ENCODE measurements at places on chromosomes 3 and 15.

DNA sequence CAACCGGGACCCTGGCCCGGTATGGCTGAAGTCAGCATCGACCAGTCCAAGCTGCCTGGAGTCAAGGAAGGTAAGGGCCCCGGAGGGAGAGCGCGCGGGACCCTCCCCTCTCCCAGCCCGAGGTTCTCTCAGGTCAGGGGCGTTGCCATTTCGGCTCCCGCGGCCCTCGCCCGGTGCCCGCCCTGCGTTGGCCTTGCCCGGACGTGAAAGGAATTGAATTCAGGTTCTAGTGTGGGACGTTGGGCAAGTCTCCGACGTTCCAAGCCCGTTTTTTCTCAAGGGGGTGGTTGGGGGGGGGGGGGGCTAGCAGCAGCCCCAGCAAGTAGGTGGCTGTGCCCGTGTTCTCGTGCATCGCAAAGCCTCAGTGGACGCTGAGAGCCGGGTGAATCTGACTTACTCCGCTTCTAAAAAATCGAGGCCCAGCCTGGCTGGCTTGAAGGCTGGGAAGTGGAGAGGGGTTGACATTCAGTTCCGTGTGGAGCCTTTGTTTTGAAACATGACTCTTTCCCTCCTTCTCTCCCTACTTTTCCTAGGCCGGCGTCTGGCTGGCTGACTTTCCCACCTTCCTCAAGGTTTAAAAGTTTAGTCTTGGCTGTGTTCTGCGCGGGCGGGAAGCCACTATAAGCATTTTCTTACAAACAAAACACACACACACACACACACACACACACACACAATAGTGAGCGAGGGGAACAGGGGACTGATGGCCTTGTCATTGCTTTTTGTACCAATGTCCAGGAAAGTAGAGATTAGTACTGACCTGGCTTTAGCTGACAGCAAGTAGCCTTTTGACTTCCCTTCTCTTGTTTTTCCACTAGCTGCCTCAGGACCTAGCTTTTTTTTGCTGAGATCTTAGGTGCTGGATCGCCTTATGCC lies at the start of gene UTS2B:
Gene UTS2B (minus strand): TSS at position 873 of the 876 bp plus-strand sequence. CDS start 48,337 bp downstream, outside the sequence.
- peak; percentile 32 for DNase-seq

DNA sequence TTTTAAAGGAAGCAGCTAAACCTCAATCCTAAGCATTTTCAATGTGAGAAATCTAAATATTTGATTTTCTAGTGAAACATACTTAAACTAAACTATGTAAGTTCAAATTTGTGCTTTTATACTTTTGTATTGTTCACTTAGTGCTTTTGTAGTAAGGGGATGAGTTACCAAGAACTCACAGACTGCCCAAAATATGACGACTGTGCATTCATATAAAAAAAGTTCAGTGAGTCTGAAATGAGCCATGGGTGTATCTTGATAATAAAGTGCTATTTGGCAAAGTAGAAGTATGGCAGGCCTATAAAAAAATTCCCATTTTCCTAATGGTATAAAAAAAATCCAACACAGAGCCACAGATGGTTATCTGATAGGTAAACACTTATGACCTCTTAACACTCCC lies 66.2 kb downstream of the NPTN start:
- no peak for DNase-seq

DNA sequence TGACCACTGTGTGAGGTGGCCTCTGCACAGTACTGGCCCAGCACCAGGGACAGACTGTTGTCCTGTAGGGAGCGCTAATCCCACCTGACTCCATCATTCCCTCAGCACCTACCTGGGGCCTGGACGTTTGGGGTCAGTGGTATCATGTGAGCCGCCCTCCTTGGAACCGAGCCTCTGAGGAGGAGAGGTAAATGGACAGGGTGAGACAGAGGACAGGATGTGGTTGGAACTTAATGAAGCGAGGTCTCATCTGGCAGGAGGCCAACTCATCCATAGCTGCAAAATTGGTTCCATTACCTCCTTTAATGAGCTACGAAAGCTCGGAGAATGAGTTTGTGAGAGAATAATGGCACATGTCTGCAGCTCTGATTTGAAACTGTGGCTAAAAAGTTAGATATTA lies 13.9 kb downstream of the MAPKAPK3 start:
- no peak for DNase-seq

- no peak for DNase-seq
Observed at GRCh38 chr15:64807051-64807749, 18.2 kb downstream of the PIF1 start.

DNA sequence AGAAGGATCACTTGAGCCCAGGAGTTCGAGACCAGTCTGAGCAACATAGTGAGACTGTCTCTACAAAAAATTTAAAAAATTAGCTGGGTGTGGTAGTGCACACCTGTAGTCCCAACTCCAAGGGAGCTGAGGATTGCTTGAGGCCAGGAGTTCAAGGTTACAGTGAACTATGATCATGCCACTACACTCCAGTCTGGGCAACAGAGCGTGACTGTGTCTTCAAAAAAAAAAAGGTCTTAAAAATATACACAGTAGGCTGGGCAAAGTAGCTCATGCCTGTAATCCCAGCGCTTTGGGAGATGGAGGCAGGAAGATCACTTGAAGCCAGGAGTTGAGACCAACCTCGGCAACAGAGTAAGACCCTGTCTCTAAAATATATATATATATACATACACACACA lies 11.2 kb upstream of the CAMK1 start:
- no peak for DNase-seq

DNA sequence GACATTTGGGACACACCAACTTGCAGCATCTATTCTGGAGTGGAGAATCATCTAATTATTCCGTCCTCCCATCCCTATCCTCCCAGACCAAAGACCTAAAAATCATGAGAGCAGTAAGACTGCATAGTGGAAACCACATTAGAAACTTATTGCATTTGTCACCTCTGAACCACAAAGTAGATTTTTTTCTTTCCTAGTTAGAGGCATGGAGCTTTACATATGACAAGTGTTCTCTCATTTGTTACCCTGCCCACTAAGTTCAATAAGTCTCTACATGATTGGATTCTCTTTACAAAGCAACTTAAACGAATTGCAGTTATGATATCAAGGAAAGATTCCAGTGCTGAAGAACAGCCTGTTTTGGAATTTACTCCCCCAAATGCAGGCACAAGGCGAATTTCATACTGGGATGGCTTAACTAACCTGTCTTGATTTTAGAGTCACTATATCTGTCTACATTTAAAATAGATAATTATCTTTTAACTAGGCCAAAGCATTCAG lies 42.3 kb upstream of the LRRFIP2 start:
- DNase-seq, result no peak

GRCh38 chr3:31370380-31370666 lies 162.4 kb upstream of the STT3B start:
- no peak for DNase-seq

DNA sequence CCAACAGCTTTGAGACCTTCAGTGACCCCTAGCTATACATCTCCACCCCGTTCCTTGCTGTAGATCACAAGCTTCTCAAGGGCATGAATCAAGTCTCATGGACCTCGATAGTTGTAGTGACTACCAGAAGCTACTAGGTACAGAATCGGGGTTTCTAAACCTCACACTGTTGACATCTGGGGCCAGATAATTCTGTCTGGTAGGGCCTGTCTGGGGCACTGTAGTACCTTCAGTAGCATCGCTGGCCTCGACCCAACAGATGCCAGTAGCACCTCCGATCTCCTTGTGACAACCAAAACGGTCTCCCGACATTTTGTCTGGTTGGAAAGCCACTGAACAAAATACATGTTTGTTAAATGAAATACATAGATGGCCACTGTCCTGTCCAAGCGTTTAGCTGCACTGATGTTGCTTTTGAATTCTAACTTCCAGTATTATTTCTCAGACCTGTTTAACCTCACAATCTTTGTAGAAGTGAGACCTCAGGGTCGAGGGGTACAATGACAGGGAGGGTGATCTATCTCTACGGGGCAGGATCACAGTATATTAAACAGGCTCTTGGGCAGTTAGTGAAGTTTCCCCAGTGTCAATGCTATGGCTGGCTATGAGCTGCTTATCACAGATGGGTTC lies 262.5 kb upstream of the IGF1R start:
- no peak for DNase-seq

- no peak for DNase-seq
Observed at GRCh38 chr3:185825006-185825638, at the start of gene IGF2BP2. Gene IGF2BP2 (minus strand): TSS chr3:185825042. CDS start chr3:185824960, 82 bp downstream.

GRCh38 chr3:19632099-19633074 lies 301.6 kb downstream of the EFHB start:
- DNase-seq, result no peak

DNA sequence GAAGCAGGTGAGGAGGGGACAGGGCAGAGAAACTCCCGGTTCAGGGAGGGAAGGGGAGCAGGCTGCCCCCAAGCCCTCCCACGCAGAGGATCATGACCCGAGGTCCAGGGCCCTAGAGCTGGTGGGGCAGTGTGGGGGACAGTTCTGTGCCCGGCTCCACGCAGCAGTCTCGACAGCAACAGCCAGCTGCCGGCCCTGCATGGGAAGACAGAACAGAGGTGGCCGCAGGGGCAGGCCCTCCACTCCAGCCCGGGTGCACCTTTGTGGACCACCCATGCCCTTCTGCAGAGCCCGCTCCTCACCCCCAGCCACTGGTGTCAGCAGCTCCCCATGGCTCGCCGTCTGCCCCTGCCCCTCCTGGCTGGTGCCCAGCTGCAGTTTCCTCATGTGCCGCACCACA lies 7.7 kb downstream of the OGG1 start:
- no peak for DNase-seq

- no peak for DNase-seq
Observed at GRCh38 chr15:73752806-73753193, 351 bp downstream of the INSYN1 start.

DNA sequence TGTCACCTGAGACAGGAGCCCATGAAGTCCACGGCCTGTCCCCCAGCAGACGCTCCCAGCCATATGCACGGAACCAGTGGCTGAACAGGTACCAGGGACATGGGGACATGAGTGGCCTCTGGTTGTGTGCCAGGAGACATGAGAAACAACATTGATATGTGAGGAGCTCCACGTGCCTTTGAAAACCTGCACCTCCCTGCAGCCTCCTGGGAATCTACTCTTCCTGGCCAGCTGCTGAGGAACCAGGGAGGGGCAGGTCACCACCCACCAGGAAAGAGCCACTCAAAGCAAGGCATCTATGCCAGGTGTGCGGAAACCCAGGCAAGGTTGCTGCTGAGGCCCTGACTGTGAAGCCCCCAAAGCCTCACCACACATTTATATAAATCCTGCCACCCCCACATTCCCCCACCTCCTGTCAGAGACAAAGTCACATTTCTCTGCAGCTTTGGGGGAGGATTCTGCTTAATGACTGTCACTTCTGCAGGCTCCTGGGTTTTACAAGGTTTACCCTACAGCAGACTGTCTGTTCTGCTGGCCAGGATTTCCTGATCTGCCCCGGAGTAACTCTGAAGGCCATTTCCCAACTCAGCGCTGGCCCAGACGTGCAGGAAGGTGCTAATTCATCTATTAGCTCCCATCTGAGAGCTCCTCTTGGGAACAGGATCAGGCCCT lies 110.8 kb downstream of the ADCY5 start:
- no peak for DNase-seq

DNA sequence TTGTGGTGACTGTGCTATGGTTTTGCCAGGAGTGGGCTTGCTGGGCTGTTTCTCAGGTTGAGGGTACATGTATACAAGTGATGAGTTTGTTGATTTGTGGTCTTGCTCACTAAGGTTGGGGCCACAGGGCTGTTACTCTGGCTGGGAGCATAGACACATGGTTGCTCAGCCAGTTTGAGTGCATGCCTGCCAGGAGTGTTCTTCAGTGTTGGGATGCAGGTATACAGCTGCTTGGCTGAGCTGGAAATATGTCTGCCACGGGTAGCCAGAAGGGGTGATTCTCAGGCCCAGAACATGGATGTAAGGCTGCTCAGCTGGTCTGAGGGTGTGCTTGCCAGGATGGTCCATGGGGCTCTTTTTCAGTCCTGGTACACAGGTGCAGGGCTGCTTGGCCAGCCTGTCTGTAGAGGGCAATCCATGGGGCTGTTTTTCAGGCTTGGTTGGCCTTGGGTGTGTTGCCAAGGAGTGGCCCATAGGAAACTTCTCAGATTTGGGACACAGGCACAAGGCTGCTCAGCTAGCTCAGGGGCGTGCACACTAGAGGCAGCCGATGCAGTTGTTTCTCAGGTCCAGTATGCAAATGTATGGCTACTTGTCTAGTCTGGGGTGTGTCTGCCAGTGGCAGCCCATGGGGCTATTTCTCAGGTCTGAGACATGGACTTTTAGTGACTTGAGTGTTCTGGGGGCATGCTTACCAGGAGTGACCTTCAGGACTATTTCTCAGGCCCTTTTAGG lies 5.3 kb upstream of the ARHGAP31 start:
- no peak for DNase-seq

GRCh38 chr3:53078656-53079055 lies 32.8 kb upstream of the SFMBT1 start:
- DNase-seq, result no peak

DNA sequence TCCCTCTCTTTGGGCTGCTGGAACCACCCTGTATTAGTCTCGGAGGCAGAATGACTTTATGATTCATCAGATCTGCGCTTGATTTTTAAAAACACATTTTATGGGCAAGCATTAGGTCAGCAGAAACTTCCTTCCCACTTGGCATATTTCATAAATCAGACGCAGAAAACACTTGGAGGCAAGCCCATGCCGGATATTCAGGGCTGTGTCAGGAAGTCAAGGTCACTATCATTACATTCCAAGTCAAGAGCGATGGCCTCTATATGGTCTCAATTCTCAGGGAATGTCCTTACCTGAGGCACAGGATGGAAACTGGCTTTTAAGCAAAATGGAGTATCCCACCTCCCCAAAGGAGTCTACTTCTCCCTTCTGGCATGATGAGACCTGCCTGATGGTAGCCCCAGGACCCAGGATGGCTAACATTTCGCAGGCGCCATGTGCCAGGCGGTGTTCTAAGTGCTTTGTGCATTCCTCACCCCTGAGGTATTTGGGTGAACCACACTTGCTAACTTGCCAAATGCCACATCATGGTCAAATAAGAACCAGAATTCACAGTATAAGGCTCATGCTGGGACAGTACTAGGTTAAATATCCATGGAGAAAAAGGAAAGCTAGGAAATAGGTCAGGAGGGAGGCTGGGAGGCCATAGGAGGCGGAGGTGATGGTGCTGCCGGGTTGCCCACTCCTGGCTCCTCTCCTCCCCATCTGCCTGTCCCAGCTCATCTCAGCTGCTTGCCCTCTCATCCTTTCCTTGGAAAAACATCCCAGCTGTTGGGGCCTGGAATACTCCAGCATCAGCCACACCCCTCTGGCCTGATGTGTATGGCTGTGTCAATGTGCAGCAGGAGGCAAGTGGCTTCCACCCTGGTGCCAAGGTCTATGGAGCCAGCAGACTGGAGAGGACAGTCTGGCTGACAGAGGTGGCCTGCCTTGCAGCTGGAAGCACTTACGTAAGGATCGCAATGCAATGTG lies 18.8 kb downstream of the BCL2L10 start:
- DNase-seq, result no peak

GRCh38 chr3:30011237-30011803 lies 595.1 kb upstream of the TGFBR2 start:
- DNase-seq, result no peak

GRCh38 chr3:156760333-156760732 lies 65.8 kb upstream of the LEKR1 start:
- no peak for DNase-seq

- no peak for DNase-seq
Observed at GRCh38 chr3:126826693-126827092, 122.7 kb downstream of the CHCHD6 start.

GRCh38 chr3:105006164-105006563 lies 360.5 kb upstream of the ALCAM start:
- DNase-seq, result no peak

Measured in hypothalamus (tissue), 51 donors.